ENCODE measurements at places on chromosomes 7 and 10.

- no peak for DNase-seq
Measured at GRCh38 chr7:78226059-78226719, 427.6 kb downstream of the PHTF2 start.

GRCh38 chr10:80265740-80266512, 23.5 kb downstream of the MAT1A start:
- no peak for DNase-seq

GRCh38 chr7:28695300-28696295, 262.5 kb downstream of the TRIL start:
- no peak for DNase-seq

GRCh38 chr10:14340051-14340744, 9.5 kb upstream of the FRMD4A start:
- DNase-seq = no peak

- no peak for DNase-seq
Measured at GRCh38 chr10:49274886-49275285, 24.1 kb upstream of the C10orf71 start.

- no peak for DNase-seq
Measured at GRCh38 chr7:38427279-38427955, 154.0 kb upstream of the TARP start.

GRCh38 chr7:34069676-34070075, 164.3 kb downstream of the BMPER start:
- no peak for DNase-seq

- DNase-seq = peak; percentile 86
Measured at GRCh38 chr7:105691680-105692564, 110.6 kb upstream of the EFCAB10 start.

- DNase-seq = peak; percentile 73
Measured at GRCh38 chr7:32892521-32893206, 1.1 kb upstream of the KBTBD2 start.

- DNase-seq = peak; percentile 26
Measured at GRCh38 chr10:5666008-5666840, at the start of gene ASB13. ASB13 (minus strand) TSS chr10:5666595; CDS start chr10:5666551, 44 bp downstream.

DNA sequence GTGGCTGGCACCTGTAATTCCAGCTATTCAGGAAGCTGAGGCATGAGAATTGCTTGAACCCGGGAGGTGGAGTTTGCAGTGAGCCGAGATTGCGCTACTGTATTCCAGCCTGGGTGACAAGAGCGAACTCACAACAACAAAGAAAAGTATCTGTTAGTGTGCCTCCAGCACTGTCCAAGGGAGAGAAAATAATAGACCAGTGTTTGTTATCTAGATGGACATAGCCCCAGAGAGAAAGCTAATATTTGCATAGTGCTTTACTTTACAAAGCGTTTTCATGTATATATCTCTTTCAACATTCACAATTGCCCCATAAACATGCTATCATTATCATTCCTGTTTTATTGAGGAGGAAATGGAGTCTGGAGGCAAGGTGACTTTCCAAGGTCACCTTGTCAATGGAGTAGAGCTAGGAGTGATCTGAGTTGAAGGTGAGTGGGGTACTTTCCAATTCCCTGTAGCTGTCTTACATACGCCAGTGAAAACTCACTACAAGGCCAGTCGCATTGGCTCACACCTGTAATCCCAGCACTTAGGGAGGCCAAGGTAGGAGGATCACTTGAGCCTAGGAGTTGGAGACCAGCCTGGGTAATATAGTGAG, 49.7 kb upstream of the KIF5B start:
- DNase-seq = no peak

- no peak for DNase-seq
Measured at GRCh38 chr7:9516662-9517061, 1083.3 kb downstream of the NXPH1 start.

GRCh38 chr10:33559105-33559504, 224.6 kb upstream of the NRP1 start:
- no peak for DNase-seq

DNA sequence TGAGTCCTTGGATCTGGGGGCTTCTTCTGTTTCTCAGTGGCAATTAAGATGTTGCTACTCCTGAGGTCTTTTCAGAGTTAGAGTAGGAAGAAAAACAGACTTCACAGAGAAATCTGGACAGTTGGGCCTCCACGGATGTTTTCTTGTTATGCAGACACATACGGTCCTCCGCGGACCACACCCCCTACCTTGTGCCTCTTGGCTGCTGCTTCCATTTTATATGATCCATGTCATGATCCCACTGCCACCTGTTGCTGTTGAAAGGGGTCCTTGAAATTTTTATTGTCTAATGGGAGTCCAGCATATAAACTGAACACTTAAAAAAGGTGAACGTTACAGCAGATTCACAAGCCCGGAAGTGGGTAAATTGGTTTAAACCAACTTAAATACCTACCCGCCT, 8.3 kb downstream of the CELF2 start:
- no peak for DNase-seq

DNA sequence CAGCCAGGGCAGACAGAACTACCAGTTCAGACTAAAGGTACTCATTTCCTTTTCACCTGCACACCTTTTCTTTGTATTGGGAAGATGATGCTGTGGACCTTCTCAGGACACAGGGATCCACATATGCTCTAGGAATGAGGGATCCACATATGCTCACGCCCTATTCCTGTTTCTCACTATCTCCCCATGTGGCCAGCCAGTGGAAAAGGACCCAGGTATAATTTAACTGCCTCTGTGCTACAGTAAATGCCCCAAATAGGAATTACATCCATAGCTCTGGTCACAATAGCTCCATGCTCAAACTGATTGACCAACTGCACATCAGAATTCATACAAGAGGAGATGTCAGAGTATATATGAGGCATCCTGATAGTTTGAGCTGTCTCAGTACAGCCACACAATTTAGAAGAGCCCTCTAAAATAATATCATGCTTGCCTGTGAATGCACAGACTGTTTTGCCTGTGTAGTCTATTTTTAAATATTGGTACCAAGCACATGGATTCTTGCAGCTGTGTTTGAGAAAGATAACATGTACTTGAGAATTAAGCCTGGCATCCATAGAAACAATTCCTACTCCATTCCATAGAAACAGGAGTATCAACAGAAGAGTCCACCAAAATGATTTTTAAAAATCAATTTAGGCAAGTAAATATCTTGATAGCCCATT, 43.7 kb downstream of the CTTNBP2 start:
- DNase-seq = no peak

Measured in CD4-positive, alpha-beta T cell treated with Interleukin-10 for 1 hour (primary cell).